ENCODE measurements at places on chromosomes 16 and 17.

DNA sequence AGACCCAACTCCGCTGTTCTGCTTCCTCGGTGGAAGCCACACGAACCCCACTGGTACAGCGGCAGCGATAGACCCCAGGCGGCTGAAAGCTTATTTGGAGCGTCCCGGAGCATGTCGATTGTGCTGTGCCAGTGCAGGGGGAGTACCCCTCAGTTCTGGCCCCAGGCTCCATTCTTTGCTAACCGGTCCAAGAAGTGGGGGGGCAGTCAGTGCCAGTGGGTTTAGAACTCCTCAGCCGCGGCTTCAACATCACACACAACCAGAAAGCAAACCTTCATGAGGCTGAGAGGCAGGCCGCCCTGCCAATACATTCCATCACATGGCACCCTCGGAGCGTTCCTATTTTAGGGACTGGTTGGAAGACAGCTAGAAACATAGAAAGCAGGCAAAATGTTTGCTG is 1.7 kb upstream of the MNT start:
- DNase-seq: no peak

GRCh38 chr16:1832838-1833454 is 5.9 kb downstream of the FAHD1 start:
- no peak for DNase-seq

DNA sequence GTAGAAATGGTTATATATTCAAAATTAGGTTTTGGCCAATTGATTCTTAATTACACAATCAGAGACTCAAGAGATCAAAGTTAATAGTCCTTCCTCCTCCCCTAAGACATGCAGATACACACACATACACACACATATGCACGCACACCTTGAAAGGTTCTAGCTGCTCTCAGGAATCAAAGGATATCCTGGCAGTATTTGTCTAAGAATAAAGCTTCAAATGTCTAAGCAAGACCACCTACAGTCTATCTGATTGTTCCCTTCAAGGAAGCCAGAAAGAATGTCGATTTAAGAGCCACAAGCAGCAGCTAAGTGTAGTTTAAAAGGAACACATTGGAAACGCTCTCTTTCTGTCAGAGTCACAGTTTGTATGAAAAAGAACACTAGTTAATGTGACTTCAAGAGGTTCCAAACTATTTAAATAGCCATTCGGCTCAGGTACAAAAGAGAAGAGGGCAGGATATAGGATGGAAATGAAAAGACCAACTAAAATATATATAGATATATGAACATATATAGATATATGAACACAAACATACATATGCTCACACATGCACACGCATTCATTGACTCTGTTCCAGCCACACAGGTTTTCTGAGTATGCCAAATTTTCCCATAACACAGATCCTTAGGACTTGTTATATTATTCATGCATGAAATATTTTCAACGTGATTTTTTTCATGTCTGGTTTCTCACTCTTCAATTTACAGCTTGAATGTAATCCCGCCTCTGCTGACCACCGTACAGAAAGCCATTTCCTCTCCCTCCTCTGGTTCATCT is 79.0 kb downstream of the CDH8 start:
- DNase-seq: no peak

- no peak for DNase-seq
Observed at GRCh38 chr17:77707546-77707945, 251.0 kb upstream of the TNRC6C start.

DNA sequence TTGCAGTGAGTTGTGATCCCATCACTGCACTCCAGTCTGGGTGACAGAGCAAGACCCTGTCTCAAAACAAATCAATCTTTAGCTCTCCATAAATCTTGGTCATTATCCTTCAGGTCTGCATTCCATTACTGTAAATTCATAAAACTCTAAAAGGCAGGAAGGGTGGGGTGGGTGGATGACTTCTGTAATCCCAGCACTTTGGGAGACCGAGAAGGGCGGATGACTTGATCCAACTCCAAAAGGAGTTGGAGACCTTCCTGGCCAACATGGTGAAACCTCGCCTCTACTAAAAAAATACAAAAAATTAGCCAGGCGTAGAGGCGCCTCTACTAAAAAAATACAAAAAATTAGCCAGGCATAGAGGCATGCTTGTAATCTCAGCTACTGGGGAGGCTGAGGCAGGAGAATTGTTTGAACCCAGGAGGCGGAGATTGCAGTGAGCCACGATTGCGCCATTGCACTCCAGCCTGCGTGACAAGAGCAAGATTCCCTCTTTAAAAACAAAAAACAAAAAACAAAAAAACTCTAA is 2.2 kb upstream of the UBE2Z start:
- no peak for DNase-seq

DNA sequence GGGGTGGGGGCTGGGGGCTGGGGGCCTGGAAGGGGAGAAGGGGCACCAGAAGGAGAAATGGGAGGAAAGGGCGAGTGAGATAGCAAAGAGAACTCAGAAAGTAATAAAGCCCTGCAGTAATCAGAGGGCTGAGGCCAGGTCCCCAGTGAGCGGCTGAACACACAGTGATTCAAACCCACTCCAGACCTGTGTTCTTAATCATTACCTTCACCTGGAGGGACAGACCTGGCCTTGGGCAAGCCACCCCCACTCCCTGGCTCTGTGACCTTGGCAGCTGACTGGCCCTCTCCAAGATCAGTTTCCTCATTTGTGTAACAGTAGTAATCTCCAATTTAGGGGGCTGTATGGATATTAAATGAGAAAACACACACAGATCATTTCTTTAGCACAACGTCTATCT is 150.4 kb downstream of the WWOX start:
- no peak for DNase-seq
